ENCODE measurements at places on chromosomes 3 and 15.

DNA sequence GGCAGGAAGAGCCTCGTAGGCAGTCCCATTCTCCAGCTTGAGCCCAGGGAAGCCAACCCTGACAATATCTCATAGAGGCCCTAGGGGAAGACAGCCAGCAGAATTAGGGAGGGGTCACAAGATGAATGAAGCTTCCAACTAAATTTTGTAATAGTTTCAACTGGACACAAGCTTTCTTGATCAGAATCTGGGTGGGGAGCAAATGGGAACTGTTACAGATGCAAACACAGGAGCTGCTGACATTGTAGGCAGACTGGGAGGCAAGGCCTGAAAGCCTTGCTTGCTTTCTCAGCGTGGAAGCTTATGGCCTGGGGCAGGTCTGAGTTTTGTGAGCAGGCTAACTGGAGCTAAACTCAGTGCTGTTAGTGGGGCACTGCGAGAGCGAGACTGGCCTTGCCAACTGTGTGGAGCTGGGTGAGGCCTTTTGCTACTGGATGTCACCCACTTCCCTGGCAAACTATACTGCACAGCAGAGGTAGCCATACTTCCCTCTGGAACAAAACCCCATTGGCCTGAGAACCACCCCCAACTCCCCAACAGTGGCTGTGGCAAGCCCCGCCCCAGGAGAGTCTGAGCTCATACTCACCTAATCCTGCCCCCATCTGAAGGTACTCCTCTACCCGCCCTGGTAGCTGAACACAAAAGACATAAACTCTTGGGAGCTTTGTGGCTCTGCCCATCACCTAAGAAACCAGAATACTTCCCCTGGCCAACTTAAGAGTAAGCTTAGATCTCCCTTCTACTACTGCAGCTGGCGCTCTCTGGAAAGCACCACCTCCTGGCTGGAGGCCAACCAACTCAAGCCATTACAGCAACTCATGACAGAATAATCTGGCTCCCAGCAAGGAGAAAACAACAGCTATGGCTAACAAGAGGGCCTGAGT lies 42.9 kb downstream of the CFAP20DC start:
- no peak for DNase-seq

DNA sequence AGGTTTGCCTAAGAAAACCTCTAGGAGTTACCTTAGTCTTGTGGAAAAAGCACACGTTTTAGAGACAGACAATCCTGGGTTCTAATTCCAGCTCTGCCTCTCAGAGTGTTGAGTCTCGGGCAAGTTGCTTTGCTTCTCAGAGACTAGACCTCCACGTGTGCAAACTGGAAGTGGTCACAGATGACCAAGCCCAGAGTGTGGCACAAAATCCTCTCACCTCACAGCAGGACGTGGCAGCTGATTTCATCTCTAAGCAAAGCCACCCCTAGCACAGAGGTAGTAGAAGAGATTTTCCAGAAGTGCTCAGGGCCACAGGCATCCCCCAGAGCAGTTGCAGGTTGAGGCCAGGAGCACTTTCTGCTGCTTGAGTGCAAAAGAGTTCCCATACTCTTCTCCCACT lies 79.2 kb downstream of the CD47 start:
- no peak for DNase-seq

DNA sequence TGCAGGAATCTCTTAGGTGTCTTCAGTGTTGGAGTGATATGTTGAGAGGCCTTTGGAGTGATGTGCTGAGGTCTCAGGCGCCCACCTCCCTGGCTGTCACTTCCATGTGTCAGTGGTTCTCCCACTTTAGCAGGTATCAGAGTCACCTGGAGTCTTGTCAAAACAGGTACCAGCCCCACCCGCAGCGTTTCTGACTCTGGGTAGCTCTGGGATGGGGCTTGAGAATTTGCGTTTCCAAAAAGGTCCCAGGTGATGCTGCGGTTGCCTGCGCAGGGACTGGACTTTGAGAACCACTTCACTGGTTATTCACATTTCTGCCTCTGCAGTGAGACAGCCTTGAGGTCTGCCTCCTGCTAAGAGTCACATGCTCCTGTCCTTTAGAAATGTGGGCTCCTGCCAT lies 15.5 kb downstream of the UMPS start:
- DNase-seq, result no peak

DNA sequence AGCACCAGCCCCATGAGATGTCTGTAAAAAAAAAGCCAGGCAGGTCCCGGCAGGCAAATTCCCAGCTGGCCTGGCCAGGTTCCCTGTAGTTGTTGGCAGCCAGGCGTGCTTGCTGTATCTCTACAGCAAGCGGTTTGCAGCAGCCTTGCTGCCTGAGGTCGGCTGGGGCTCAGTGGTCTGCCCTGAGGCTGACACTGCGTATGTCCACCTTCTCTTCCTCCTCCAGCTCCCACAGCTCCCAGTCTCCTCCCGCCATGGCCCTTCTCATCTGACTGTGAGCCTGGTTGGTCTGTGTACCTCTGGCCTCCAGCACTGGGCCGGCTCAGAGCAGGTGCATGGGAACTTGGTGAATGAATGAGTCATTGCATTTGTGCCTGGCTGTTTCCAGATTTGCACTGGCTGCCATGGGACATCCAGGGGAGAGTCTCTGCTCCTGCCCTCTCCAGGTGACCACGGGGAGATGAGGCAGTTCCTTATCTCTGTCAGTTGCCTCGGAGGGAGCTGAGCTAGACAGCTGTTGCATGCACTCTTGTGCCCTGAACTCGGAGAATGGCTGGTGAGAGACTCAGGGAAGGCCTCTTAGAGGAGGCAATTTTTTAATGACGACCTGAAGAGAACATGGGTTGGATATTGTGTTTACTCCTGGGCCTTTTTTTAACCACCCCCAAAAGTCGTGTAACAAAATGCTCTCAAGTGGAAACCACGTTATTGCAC lies 43.0 kb downstream of the SPSB4 start:
- DNase-seq, result no peak

- DNase-seq, result no peak
Measured at GRCh38 chr3:59795756-59796155, 745.9 kb upstream of the CFAP20DC start.

- no peak for DNase-seq
Measured at GRCh38 chr3:46889381-46890110, 12.0 kb downstream of the PTH1R start.

- no peak for DNase-seq
Measured at GRCh38 chr15:56341201-56341600, 24.0 kb upstream of the TEX9 start.

DNA sequence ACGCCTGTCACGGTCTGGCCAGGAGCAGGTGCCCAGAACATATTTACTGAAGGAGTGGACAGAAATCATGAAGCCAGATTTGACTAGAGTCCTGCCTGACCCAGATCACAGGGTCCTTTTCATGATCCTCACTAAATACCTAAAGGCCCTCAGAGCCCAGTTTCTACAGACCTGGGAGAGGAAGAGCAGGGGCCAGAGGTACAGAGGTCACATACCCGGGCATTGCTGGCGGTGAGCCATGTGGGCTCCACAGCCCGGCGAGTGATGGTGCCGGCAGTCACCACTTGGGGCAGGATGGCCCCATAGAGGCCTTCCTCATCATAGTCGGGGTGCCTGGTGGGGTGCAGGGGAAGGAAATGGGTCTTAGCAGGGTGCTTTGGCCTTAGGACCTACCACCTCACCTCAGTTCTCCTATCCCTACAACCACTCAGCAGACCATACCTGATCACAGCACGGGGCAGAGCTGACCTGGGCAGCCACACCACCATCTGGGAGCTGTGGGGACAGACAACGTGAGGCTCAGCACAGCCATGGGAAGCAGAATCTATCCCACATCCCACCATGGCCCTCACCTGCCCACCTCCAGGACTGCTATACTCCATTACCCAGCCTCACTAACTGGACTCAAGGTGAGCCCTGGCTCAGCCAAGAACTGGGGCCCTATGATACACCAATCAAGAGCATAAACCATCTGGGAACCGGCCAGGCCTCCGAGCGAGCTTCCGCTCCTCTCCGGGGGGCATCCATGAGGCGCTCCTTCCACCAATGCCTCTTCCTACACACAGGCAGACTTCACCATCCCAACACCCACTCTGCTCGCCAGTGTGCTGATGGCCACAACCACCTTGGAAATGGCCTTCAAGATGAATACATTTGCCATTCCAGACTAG lies 12.9 kb downstream of the POLG start:
- DNase-seq, result no peak

DNA sequence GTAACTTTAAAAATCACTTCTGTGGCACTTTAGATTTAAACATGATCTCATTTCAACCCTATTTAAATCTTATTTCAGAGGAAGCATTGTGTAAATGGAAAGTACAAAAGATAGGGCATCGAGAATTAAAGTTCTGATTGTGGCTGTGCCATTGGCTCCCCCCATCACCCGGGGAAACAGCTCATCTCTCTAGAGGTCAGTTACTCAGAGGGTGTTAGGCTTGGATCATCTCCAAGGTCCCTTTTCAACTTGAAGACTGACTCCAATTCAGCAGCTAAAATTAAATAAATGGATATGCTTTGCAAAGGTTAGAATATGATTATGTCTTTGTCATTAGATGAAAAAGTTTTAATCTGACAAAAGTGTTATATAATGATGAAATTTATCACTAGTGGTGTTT lies 20.1 kb downstream of the CADM2 start:
- DNase-seq, result no peak

GRCh38 chr3:9395570-9396300 lies 1.7 kb upstream of the SETD5 start:
- no peak for DNase-seq

- no peak for DNase-seq
Measured at GRCh38 chr3:129984125-129984524, 9.6 kb downstream of the TRH start.

DNA sequence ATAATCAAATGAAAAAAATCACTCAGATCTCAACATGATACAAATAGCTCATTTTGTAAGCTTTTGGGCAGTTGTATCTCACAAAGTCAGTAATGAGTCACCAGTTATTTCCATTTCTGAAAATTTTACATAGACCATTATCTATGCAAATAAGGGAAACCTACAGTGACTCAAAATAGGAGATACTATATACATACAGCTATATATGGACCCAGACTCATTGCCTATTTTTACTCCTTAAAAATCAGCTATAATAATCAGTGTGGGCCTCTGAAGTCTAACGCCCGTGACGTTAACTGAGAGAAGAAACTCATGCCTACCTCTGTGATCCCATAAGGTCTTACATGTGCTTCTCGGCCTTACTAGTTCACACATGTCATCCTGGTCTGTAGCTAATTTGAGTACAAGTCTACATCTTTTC lies 31.6 kb downstream of the LRIG1 start:
- no peak for DNase-seq

DNA sequence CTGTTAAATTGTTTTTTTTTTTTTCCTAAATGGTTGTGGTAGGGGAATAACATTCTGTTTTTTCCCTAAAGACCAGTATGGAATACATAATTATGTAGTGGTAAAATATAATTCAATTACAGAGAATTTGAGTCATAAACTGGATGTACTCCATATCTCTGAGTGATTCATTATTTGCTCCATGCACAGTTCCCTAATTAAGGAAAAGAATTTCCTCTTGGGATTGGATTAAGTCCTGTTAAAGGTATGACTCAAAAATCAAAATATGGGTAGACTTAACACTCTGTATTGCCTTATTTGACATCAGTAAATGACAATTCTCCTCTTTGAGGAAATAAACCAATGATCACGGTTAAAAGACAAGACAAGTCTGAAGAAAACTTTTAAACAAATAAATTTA lies 78.0 kb upstream of the KCNH8 start:
- DNase-seq, result no peak

DNA sequence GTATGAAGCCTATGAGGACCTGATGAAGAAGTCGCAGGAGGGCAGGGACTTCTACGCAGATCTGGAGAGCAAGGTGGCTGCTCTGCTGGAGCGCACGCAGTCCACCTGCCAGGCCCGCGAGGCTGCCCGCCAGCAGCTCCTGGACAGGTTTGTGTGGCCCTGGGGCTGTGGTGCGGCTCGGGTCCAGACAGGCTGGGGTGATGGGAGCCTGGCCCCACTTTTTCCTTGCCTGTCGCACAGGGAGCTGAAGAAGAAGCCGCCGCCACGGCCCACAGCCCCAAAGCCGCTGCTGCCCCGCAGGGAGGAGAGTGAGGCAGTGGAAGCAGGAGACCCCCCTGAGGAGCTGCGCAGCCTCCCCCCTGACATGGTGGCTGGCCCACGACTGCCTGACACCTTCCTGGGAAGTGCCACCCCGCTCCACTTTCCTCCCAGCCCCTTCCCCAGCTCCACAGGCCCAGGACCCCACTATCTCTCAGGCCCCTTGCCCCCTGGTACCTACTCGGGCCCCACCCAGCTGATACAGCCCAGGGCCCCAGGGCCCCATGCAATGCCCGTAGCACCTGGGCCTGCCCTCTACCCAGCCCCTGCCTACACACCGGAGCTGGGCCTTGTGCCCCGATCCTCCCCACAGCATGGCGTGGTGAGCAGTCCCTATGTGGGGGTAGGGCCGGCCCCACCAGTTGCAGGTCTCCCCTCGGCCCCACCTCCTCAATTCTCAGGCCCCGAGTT lies 29.0 kb downstream of the PTPN23 start:
- no peak for DNase-seq

GRCh38 chr3:141556034-141556433 lies 69.2 kb downstream of the RASA2 start:
- DNase-seq, result no peak

DNA sequence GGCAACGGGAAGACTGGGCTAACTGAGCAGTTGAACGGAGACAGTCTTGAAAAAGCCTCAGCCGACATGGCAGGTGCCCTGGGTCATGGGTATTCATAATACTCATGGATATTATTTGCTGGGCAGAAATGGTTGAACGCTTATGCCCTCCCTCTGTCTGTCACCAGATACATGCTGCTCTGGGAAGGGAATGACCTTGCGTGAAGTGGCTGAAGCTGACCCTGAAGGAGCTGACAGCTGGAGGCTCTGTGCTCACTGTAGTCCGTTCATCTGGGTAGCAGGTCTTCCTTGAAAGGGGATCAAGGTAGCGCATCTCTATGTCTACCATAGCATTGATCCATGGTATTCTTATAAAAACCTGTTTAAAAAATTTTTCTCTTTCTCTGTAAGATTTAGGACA lies 390.7 kb downstream of the PDCD6IP start:
- no peak for DNase-seq

DNA sequence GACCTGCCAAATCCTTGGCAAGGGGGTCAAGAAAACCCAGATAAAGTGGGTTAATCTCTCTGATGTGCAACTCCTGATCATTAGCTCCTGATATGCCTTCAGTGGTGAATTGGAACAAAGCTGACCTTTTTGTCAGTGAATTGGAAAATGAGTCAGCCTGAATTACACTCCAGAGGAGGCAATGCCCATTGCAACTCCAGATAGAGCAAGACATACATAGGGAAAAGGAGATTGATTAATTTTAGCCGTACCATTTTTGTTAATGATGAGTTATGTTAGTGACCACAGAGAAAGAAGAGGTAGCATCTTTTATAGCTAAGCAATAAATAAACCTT lies 195.2 kb upstream of the CADPS start:
- DNase-seq, result no peak

GRCh38 chr15:87896936-87897335 lies 359.6 kb downstream of the NTRK3 start:
- DNase-seq, result no peak

GRCh38 chr3:94978084-94978483 lies 915.2 kb downstream of the NSUN3 start:
- no peak for DNase-seq

Measured in iPS DF 19.7 (cell line).